ENCODE measurements at places on chromosomes 12 and 14.

DNA sequence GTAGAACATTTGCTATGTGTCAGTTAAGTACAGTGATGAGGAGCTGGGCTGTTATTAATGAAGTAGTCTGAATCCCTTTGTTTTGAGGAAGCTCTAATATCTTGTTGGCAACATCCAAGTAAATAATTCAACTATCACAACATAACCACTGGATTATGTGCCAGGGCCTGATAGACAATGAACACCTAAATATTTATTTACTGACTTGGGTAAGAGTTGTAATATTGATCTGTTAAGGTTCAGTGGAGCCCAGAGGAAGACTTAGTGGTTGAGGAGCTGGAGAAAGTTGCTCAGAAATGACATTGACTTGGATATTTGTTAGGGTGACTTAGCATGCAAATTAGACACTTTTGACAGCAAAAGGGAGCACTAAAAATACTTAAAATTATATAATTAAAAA, 26.8 kb downstream of the DERA start:
- DNase-seq = no peak

GRCh38 chr12:92615703-92616102, 87.1 kb upstream of the PLEKHG7 start:
- DNase-seq = no peak

DNA sequence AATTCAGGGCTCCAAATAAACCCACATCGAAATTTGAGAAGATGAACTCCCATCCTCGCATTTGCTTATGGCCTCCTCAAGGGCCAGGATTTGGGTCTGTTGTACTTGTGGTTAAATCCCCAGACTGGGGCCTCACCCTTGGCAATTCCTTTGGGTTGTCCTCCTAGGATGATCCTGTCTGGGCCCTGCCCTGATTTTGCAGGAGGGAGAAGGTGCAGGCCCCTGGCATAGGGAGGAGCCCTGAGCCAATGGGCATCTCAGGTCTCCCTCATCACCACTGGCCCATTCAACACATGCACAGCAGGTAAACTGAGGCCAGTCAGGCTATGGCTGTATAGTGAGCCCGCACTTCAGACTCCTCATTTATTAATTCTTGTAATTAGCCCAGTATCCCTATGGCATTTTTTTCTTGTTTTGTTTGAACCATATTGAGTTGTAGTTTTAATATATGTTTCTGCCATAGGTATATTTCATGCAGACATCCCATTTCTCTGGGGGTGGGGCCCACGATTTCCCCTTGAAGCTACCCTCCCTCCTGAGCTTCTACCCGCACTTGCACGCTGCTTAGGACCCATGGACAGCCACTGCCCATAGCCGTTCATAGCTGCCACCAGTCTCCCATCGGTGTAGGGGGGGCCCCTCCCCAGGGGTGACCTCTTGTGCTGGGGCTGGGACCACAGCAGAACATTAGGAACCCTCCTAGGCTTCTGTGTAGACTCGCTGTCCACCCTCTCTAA, 67.1 kb upstream of the DDX11 start:
- no peak for DNase-seq

- no peak for DNase-seq
Observed at GRCh38 chr14:93780813-93781400, 7.4 kb downstream of the PRIMA1 start.

- no peak for DNase-seq
Observed at GRCh38 chr12:118980407-118981014, 830 bp upstream of the SRRM4 start.

DNA sequence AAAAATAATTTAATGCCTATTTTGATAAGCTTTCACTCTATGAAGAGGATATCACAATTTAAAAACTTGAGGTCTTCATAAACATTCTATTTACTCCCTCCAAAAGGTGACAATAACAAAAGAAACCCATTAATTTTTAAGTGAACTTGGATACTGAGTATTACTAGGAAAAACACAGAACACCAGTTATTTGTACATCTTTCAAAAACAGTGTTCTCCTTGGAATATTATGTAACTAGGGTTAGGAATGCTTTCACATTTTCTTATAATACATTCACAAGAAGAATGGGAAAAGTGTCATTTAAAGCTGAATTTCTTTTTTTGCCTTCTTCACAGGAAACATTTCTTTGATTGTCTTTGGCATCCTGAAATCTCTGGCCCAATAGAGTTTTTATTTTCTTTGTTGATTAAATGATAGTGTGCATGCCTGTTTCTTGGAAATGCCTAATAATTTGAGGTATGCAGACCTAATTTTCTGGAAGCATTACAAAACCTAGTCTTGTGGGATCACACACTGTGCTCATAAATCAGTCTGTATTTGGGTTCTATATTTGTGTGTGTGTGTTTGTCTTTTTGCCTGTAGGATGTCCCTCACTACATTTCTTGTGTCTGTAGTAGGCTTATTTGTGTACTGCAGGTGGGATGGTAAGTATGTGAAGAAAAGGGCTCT, 76.5 kb downstream of the WNK1 start:
- DNase-seq = no peak

DNA sequence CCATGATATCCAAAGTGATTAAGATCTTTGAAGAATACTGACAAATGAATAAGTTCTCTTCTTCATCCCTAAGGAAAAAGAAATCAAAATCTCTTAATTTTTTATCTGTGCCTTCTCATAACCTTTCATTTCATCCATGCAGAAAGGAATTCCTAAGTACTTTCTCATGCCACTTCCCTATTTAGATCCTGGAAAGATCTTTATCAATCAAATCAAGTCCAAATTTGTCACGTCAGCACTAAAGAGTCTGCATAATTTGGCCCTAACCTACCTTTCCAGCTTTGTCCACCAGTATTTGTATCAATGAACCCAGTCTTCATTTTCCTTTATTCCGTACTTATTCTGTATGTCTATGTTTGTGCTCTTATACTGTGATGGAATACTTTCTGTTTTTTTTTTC, 41.2 kb downstream of the VEZT start:
- no peak for DNase-seq

DNA sequence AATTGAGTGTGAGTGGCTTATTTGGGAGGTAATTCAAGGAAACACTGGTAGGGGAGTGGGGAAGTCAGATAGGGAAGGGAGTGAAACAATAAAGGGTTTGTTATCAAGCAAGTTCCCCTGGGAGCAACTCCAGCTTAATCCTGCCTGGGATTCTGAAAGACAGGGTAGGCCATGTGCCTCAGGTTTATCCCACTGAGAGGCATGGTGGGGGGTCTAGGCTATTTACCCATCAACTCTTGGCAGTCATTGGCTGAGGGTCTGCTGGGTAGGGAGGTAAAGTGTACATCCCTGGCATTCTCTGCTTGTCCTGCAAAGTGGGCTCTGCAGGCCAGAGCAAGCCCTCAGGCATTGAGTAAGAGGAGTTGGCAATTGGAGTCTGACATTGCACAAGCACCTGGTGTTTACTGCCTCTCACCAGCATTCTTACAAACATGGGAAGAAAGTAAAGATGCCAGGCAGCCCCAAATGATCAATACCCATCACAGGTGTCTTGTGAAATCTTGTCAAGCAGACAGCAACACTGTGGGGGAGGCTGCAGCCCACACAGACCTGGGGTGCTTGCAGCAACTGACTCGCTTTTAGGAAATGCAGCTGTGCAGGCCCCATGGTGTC, 169.3 kb downstream of the KTN1 start:
- no peak for DNase-seq

Measured in activated T-cell treated with anti-CD3 and anti-CD28 coated beads, Interleukin-2, amount 50 U/mL, for 1 hour (primary cell).